ENCODE measurements at places on chromosomes 5 and 9.

GRCh38 chr5:139446956-139447779 lies 7.8 kb upstream of the DNAJC18 start:
- peak; percentile 17 for DNase-seq

- no peak for DNase-seq
Measured at GRCh38 chr5:74975582-74975981, 76.8 kb downstream of the GCNT4 start.

DNA sequence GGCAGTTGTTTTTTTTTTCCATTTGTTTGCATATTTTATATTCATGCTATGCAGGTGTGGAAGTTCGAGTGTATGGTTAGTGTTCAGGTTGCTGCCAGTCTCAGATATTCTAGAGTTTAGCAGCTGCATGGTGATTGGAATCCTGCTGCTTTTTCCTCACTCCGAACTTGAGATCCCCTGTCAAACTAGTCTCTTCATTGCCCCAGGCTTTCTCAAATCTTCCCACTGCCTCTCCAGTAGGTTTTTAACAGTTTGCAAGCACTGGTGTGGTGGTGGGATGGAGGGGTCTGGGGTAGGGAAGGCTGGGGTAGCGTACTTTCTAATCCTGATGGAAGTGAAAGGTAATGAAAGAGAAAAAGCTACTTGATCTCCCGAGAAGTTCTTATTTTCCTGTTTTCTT lies 112.9 kb downstream of the CHSY3 start:
- no peak for DNase-seq

DNA sequence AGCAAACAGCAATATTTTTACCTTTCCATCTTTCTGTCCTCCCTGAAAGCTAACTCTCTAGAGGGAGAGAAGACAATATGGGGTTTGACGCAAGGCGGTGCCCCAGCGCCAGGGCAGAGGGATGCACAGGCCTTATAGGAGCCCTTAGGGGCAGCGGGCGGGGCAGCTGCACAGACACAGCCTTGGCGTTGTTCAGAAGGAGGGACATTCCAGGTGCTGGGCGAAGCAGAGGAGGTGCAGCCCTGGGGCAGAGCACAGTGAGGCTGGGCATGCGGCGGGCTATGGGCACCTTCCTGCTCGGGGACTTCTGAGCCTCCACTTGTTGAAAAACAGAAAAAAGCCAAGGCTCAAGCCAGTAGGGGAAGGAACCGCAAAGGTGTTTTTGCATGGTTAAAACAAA lies 33.7 kb upstream of the BICD2 start:
- no peak for DNase-seq

DNA sequence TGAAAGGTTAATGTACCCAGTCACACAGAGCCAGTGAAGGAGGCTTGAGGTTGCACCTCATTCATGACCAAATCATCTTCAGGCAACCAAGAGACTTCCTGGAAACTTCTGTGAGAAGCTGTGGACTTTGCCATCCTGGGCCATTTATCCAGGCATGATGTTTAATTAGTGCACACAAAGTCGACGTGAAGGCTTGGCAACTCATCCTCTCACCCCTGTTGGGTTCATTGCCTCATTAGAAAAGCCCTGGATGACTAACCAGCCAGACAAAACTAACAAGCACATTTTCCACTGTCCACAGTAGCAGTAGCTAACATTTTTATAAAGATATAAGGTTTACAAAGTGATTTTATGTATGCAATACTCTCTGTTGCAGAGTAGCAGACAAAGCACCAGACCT lies 65.7 kb upstream of the ZNF462 start:
- DNase-seq: no peak

DNA sequence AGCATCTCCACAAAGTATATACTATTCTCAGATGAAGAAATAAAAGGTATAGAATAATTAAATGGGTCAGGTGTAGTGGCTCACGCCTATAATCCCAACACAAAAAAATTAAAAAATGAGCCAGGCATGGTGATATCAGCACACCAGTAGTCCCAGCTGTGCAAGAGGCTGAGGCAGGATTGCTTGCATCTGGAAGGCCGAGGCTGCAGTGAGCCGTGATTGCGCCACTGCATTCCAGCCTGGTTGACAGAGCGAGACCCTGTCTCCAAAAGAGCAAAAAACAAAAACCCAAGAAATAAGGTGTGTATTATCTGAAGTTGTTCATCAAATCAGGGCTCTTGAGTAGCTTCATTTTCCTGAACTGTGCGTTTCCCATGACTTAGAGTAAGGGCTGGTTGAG lies 83.2 kb upstream of the MYO10 start:
- DNase-seq: no peak
